Stimulated activated naive CD4-positive, alpha-beta T cell (primary cell): ENCODE measurements at places on chromosomes 13 and 19.

- DNase-seq: no peak
These were observed 451.7 kb downstream of the EFNB2 start for GRCh38 chr13:106083620-106084350.

- DNase-seq: no peak
These were observed 261.3 kb downstream of the DACH1 start for GRCh38 chr13:71605744-71606143.

DNA sequence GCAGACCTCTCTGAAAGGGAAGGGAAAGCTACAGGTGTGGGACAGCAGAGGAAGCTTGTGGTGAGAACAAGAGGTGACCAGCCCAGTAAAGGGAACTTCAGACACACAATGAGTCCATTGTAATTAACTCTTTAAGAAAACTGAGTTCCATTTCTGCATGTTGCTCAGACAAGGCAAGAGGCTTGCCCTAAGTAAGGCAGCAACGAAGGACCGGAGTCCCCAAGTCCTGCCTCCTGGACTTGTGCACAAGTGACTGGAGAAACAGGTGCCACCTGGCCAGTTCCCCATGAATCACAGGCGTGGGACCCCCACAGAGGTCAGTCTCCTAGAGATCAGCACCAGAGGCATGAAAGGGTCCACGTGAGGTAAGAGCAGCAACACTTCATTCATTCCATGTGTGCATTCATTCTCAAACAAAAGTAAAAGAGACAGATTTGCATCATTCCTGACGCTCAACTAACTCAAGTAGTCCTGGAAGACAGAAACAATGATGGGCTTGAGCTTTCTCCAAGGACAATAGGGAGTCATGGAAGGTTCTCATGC is 14.7 kb upstream of the SIGLEC6 start:
- no peak for DNase-seq

DNA sequence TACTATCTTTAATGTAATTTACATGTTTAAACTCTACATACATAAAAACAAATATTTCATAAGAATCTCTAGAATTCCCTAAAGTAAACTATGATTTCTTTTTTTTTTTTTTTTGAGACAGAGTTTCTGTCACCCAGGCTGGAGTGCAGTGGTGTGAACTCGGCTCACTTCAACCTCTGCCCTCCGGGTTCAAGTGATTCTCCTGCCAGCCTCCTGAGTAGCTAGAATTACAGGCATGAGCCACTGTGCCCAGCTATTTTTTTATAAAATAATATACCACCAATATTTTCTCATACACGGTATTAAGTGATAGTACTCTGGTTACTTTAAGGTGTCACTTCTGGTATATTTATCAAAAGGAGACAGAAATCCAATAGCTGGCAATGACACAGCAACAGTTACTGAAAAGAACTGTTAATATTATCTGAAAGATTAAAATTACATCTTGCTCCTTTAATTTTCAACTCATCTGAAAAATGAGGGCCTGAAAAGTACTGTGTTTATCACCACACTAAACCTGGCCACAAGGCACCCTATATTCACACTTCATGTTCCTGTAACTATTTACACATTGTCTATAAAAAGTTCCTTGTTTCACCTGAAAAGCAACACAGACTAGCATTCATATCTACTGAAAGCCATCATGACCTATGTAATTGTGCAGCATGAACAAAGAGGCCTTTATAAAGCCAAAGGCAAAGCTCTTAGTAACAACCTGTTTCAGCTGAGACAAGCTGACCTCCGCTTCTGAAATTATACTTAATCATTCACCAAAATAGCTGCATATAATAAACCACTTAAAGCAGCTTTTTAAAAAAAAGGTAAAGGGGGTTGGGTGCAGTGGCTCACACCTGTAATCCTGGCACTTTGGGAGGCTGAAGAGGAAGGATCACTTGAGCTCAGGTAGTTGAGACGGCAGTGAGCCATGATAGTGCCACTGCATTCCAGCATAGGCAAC is 106.1 kb downstream of the SLC25A15 start:
- no peak for DNase-seq

- no peak for DNase-seq
These were observed 43.8 kb downstream of the DCT start for GRCh38 chr13:94435604-94436226.

DNA sequence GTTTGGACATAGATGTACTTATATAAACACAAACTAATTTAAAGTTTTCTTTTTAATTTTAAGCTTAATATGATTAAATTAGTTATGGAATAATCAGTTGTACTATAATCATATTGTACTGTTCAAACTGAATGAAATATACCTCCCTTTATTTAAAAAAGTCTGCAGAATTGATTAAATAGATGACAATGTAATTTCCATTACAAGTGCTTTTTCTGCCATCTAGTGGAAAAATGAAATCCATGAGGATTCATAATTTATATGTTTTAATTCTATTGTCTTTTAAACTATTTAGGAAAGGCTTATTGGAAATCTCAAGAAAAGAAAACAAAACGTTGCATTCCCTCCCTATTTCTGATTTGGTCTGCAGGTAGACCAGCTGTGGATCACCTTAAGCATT is 30.9 kb downstream of the MZT1 start:
- DNase-seq: no peak

GRCh38 chr19:56333506-56333905 is 18.9 kb upstream of the ZSCAN5A start:
- peak; percentile 18 for DNase-seq

GRCh38 chr19:18063463-18063862 is 23.3 kb downstream of the IL12RB1 start:
- peak; percentile 8 for DNase-seq

- DNase-seq: peak; percentile 76
These were observed at the start of gene ZNF626 for GRCh38 chr19:20661150-20661819. TSS of gene ZNF626 (minus strand) at chr19:20661571. CDS start at chr19:20661446, 125 bp downstream.

DNA sequence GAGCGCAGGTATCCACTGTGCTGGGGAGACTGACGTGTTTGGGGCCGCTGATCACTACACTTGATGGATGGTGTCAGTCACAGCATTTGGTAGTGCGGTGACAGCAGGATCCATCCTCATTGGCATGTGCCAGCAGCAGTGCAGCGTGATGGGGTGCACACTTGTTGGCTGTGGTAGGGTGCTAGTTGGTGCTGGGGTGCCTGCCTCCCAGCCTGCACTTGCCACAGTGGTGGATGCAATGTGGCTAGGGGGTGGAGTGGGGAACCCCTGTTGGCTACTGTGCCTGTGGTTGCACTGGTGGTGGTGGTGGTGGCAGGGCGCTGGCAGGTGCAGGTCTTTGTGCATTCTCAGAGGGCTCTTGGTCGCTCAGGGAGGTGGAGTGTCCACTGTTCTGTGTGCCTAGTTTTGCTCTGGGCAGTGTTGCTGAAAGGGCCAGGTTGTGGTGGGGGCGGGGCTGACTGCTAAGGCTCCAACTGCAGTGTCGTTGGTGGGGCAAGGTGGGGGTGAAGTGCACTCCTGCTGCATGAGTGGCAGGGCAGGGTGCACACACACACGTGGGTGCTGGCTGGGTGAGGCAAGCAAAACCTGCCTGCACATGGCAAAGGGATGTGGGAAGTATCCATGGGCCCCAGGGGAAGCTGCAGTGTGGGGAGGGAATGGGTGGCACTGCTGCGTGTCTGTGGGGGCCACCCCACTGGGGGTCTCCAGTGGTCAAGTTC is 84.8 kb downstream of the ZMYM2 start:
- DNase-seq: no peak

GRCh38 chr13:31739226-31739625 is at the start of gene RXFP2:
TSS of gene RXFP2 (plus strand) at chr13:31739526. CDS start at chr13:31739613, 87 bp downstream.
- no peak for DNase-seq

DNA sequence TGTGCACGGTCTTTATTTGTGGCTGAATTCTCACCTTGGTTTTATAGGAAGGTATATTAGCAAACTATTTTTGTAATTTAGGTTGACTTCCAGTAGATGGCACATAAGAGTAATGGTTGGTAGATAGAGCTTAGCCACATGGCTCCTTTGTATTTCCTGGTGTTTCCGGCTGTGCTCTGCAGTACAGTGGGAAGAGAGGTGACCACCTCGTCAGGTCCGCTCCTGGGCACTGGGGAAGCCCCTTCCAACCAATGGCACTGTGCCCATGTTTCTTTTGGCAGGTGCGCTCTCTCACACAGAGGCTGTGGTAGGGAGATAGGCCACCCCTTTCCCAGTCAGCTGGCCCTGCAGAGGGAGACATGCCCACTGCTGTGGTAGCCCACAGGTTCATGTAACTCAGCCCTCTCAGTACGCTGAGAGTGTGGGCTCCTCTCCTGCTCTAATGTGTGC is 74.3 kb upstream of the ATP12A start:
- DNase-seq: no peak

DNA sequence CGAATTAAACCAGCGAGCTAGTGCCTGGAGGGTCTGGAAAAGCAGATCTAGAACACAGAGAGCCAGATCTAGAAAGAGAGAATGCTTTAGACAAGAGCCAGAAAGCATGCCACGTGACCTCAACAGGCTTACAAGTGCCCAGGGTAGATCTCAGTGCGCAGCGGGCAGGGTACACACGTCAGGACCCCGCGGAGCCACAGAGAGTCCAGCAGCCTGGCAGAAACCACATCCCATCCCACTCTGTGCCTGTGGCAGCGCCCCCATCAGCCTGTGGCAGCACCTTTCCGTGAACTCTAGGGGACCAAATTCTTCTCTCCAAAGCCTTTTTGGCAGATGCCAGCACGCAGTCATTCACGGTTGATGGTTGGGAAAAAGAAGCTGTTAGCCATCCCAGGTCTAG is 5.9 kb downstream of the ARHGEF1 start:
- DNase-seq: peak; percentile 33

- DNase-seq: no peak
These were observed 29.4 kb downstream of the ZNRF4 start for GRCh38 chr19:5484398-5485285.

- DNase-seq: no peak
These were observed 5.7 kb upstream of the ATF5 start for GRCh38 chr19:49923055-49924003.

GRCh38 chr13:70391678-70392077 is 283.4 kb upstream of the KLHL1 start:
- no peak for DNase-seq

DNA sequence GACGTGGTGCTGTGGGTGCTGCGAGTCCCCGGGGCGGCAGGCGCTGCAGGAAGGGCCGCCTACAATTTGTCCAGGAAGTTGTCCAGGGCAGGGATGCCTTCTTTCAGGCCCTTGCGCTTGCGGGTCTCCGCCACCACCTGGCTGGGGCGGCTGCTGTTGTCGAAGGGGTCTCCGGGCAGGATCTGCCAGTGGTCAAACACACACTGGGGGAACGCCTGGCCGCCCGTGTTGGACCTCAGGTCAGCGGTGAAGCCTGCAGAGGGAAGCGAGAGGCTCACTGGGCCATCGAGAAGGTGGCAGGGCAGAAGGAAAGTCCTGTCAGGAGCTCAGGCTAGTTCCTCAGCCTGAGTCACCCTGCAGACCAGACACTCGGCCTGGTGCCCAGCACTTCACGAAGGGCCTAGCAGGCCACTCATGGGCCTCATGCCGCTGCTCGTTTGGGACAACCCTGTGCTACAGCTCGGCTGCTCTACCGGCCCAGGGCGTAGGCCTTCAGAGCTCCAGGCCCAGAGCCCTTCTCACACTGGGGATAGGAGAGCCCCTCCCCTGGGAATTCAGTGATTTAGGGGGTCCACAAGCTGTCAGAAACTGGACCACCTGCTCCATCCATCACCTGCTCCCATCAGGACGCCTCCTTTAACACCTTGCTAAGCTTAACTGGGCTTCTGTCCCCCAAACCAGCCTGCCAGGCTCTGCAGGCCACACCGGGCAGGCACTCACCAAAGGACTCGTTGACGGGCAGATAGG is 5.8 kb upstream of the DAPK3 start:
- no peak for DNase-seq

DNA sequence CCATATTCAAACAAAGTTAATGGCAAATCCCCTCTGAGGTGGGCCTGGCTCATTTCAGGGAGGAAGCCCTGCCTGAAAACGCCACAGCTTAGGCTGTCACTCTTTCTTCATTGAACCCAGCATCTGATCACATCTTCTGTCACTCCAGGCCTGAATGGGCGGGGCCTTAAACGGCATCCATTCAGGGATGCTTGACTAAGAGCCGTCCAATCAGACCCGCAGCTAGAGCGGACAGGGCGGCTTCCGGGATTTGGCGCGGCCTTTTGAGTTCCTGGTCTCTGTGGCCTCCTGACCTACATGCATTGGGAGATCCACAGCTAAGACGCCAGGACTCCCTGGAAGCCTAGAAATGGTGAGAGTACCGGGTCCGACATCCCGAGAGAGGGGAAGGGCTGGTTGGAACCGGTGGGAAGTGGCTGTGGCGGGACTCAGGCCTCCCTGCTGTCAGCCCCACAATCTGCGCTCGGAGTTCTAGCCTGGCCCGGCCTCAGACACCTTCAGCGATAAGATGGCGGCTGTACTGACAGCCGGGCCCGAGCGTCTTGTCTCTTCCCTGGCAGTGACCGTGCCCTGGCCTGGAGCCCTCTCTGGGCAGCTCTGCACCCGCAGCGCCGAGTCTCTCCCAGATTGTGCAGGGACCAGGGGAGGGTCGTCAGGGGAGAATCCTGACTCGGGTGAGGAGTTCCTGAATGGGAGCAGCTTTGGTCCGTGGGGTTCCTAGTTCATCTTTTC is at the start of gene ZNF723:
ZNF723 (plus strand) TSS at position 261 of the 732 bp plus-strand sequence; CDS start at position 350, 89 bp downstream.
- no peak for DNase-seq

GRCh38 chr13:111948811-111949210 is 118.1 kb upstream of the SOX1 start:
- DNase-seq: no peak

DNA sequence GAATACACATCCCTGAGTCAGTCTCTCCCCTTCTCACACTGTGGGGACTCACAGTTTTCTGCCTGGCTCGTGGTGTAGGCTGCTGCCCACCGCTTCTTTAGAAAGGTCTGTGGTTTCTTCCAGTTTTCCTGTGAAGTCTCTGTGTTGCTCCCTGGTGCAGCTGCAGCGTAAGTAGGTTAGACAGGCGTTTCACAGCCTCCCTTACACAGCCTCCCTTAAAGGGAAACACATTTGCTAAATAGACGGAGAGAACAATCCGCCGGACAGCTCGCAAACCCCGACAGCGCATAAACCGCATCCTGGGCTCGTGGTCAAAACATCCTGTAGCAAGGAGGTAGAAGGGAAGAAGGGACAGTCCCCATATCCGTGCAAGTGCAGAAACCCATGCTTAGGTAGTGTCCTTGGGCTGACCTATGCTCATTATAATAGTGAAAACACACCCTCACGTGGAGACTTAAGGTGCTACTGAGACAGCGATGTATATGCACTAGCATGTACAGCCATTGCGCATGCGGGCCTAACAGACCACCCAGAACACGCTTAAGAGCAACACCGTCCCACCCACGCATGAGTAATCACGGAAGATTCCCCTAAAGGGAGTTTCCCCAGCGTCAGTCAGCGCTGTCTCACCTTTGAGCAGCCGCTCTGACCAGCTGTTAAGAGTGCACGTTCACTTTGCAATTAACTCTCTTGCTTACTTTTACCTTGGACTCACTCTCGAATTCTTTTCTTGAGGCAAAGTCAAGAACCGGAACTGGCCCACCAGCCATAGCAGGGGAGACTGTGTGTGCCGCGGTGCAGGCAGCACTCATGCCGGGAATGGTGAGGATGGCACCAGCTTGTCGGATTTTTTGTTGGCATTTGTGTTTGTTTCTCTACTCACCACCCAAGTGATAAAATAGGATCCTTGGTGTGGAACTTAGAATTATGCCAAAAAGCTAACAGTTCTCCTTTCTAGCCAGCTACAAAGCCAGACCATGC is 16.6 kb downstream of the SIGLEC8 start:
- DNase-seq: peak; percentile 75

- no peak for DNase-seq
These were observed at the start of gene OR7D2 for GRCh38 chr19:9178901-9179300. TSS of gene OR7D2 (plus strand) at chr19:9178979. CDS start at chr19:9185782, 6,803 bp downstream.
